ENCODE measurements at places on chromosomes 6 and 20.

DNA sequence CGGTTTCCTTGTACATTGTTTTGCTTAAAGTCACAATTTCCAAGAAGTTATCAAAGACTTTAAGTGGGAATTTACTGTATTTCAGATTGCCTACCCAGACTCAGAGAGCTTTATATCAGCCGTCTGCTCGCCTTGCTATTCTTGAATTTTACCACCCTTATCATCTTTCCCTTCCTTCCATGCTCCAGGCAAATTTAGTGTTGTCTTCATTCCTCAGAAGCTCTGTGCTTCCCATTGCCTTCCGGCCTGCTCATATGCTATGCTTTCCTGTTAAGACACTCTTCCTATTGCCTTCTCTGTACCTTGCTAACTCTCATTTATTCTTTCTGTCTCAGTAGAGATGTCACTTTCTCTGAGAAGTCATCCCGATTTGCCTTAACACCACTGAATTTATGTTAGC lies 52.1 kb downstream of the CD2AP start:
- DNase-seq = no peak

- DNase-seq = no peak
These were observed 41.0 kb downstream of the VGLL2 start for GRCh38 chr6:117306227-117306790.

- DNase-seq = no peak
These were observed 127.2 kb downstream of the PAX1 start for GRCh38 chr20:21832442-21833385.

DNA sequence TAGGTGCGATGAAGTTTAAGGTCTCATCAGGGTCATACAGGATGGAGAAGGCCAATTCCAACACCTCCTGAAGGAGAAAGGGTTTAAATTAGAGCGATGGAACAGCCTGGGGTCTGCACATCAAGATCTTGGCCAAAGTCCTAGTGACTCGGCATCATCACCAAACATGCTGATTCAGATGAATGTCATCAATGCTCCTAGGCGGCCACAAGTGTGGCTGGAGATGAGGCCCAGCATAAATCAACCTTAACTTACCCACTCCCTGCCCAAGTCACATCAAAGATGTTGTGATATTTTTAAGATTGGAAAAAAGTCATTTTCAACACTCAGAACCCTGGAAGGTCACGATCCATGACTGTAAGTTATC lies 37.5 kb downstream of the ELMO2 start:
- DNase-seq = no peak

DNA sequence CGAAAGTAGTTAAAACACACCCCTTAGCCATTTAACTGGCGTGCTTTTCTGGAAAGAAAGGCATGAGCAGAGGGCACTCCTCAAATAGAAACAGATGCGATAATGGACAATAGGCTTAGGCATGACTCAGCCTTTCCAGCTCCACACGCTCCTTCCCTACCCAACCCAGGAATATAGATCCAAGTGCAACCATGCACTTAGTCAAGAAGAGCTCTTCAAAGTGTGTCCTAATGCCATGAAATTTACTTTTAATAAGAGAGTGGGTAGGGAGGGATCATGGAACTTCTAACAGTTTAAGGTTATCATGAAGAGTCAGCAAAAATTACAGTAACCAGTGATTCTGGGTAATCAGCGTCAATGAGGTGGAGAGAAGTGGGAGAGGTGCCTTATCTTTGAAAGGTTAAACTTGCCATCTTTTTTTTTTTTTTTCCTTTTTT lies 2.4 kb upstream of the EFHC1 start:
- no peak for DNase-seq

DNA sequence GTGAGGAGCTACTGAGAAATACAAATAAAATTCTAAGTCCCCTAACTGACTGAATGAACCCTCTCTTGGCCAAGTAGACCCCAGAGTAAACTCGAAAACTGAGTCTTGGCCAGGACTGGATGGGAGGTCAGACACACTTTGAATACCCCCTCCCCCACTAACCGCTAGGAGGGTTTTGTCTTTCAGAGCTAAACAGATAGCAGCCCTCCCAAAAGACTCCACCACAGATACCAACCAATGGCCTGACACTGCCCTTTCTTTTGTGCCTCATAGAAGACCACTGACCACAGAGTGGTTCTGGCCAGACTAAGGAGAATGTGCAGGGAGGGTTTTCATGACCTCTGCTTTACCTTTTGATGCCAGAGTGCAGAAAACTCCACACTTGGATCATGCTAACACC lies 42.1 kb downstream of the SPACA1 start:
- no peak for DNase-seq

- DNase-seq = peak; percentile 82
These were observed 18.1 kb downstream of the MTRES1 start for GRCh38 chr6:107045826-107046675.

- DNase-seq = no peak
These were observed 29.7 kb downstream of the GABRR1 start for GRCh38 chr6:89187504-89187903.

GRCh38 chr20:40706977-40707582 lies 18.0 kb upstream of the MAFB start:
- no peak for DNase-seq

DNA sequence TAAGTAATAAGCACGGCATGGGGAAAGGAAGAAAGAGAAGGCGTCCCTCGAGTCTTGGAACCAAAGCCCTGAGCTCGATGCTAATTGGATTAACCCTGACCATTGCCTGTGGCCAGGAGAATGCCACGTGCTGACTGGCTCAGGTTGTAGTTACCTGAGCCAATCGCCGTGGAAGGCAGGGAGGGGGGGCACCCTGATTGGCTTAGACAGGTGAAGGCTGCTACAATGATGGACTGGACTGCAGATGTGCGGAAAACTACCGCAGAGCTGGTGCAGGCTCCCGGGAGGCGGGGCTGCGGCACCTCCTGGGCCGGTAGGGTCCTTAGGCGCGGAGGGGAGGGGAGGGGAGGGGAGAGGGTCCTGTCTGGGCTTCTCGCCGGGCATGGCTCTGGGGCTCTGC lies 121.3 kb downstream of the TFAP2C start:
- no peak for DNase-seq

GRCh38 chr6:108587258-108588059 lies 26.7 kb downstream of the FOXO3 start:
- DNase-seq = no peak

- no peak for DNase-seq
These were observed 122.5 kb downstream of the DST start for GRCh38 chr6:56520218-56520617.

DNA sequence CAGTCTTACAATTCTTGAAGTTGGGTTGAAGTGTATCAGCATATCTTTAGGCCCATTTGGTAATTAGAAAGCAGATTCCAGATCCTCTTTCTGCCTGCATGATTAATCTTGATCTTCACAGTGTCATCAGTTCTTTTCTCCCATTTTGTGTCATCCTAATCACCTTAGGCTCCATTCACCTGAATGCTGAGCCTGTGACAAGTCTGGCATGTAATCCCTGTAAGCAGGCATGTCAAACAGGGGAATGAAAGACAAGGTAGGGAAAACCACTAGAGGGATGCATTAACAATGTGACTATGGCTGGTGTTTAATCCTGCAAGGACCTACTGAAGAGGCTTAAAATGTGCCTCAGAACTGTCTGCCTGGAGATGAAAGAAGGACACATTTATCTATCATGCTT lies 848.8 kb downstream of the TFAP2A start:
- DNase-seq = no peak

- no peak for DNase-seq
These were observed 884.4 kb downstream of the PHF3 start for GRCh38 chr6:64520050-64520449.

- DNase-seq = no peak
These were observed 49.2 kb upstream of the MRAP2 start for GRCh38 chr6:83984411-83984810.

- DNase-seq = no peak
These were observed 260.0 kb downstream of the TMEM242 start for GRCh38 chr6:157063176-157063905.

- DNase-seq = no peak
These were observed 37.4 kb downstream of the PNLDC1 start for GRCh38 chr6:159837511-159837910.

DNA sequence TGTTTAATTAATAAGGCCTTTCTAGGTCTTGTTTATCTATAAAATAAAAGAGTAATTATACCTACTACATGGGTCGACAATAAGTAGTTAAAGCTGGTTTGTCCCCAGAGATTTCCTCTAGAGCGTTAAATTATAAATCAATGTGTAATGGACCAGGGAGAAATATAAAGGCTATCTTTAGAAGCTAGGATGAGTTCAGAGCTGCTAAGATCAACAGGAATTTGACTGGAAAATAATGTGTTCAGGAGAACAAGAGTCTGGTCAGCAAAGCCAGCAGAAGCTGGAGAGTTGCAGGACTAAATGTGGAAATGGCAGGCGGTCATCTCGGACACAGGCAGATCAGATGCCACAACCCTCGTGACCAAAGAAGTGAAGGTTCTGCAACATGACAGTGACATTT lies 428.8 kb downstream of the EPM2A start:
- no peak for DNase-seq

- DNase-seq = no peak
These were observed 5.5 kb upstream of the TFAP2D start for GRCh38 chr6:50707652-50708300.

- peak; percentile 99 for DNase-seq
These were observed 80.3 kb upstream of the CNKSR3 start for GRCh38 chr6:154590756-154591155.

GRCh38 chr20:15265581-15266309 lies 928.3 kb upstream of the FLRT3 start:
- no peak for DNase-seq

- no peak for DNase-seq
These were observed 355.4 kb downstream of the CD83 start for GRCh38 chr6:14472986-14473337.

GRCh38 chr6:90383196-90383822 lies 86.7 kb upstream of the BACH2 start:
- DNase-seq = no peak

GRCh38 chr6:153960281-153960680 lies 78.8 kb upstream of the OPRM1 start:
- DNase-seq = no peak

GRCh38 chr20:18421608-18422007 lies 45.2 kb downstream of the DZANK1 start:
- DNase-seq = no peak

- peak; percentile 96 for DNase-seq
These were observed 45.5 kb upstream of the RNF8 start for GRCh38 chr6:37308069-37308815.

DNA sequence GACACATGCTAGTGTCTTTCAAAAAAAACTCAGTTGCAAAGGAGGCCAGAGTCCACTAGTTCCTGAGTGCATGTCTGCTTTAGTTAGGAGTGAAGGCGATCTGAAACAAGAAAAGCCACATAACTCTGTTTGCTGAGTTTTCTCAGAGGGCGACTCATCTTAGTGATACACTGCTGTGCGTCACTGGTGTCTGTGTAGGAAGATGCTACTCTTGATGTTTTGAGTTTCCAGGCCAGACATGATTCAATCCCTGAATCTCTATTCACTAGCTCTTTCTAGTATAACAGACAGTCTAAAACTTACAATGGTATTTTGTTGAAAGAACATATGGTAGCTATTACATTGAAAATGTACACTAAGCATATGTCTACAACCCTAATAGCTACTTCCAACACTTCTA lies 60.9 kb downstream of the GFRAL start:
- no peak for DNase-seq

- DNase-seq = peak; percentile 29
These were observed 129.7 kb downstream of the PRDM13 start for GRCh38 chr6:99736302-99736701.

GRCh38 chr6:52416629-52417151 lies 3.5 kb upstream of the EFHC1 start:
- peak; percentile 80 for DNase-seq

DNA sequence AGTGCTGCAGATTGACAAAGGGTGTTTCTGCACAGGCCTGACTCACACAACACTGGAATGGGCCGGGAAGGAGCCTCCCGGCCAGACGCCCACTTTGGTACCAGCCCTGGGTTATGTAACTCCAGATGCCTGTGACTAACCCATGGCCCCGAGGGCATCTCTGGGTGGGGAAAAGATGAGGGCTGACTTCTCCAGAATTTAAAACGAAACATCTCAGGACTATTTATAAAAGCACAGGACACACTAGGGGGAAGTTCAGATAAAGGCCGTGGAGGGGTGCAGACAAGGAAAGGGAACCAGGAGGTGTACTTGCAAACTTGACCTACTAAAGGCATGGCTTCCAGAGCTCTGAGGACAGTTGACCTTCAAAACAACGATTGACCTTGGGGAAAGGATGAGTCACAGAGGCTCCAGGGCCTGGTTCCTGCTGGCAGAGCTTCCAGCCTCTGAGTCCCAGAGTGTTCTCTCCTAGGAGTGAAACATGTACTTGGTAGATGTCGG lies 196.9 kb downstream of the NFATC2 start:
- no peak for DNase-seq

GRCh38 chr6:136723780-136724179 lies 68.5 kb downstream of the MAP3K5 start:
- no peak for DNase-seq

GRCh38 chr20:50745634-50746137 lies 14.3 kb downstream of the PARD6B start:
- no peak for DNase-seq

- DNase-seq = no peak
These were observed 475.3 kb upstream of the JARID2 start for GRCh38 chr6:14770572-14770971.

DNA sequence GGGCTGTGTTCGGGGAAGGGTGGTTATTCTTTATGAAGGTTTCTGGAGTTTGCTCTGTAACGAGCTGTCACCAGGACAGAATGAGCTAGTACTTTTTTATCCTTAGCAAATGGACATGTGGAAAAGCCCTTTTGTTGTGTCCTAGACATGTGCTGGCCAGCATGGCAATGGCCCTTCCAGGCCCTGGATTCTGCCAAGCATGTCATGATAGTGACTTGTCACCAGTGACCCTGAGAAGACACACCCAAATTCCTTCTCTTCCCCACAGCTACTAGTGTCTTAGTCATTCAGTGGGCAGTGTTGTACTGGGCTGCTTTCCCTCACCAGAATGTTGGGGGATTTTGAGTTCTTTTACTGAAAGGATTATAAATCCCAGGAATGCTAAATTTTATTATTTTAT lies 74.0 kb upstream of the XRN2 start:
- no peak for DNase-seq

- no peak for DNase-seq
These were observed 180.5 kb downstream of the PDE7B start for GRCh38 chr6:136031982-136032381.

DNA sequence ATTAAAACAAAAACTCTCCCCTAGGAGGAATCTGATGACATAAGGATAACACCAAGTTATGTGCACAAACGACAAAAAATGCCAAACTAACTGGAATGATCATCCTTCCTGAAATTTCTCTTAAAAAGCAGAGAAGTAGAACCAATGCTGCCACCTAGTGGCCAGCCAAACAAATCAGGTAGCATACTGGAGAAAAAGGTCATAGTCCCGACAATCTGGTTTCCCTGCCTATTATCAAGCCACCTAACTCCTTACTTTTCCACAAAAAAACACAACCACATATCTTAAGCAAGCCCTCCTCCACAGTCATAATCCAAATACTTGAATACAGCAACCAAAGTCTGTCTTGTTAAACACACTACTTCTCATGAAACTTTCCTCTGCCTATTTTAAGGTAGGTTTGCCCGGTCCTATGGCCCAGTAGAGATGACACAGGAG lies 5.3 kb downstream of the OARD1 start:
- peak; percentile 76 for DNase-seq

Data from NCI-H748 treated with DMSO at 0.1 percent for 48 hours (cell line).